ENCODE measurements at places on chromosomes 11 and 22.

DNA sequence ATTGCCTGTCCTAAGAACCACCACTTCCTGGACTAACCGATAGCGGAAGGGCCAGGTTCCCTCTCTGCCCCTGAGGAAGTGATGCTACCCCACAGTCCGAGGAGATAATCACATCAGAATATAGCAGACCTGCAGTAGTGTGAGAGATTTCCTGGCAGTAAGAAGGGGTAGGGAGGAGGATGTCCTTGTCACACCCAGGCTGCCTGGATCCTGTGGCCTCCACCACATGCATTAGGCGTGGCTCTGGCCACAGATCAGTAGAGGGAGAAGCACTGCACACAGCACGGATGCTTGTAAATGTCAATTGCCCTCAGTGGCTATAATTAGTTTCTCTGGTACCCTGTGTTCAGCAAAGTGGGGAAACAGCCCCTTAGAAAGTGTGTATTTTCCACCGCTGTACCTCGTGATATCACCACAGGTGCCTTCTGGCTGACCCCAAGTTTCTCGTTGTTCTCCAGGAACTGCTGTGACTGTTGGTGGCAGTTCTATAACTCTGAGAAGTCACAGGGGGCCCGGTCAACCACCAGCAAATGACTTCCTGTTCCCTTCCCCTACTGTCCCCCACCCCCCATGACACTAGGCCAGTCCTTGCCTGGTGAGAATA, 61.8 kb downstream of the UBASH3B start:
- DNase-seq, result no peak

- no peak for DNase-seq
Measured at GRCh38 chr11:2748061-2748813, 48.4 kb upstream of the KCNQ1OT1 start.

GRCh38 chr22:46002757-46003270, 25.9 kb upstream of the WNT7B start:
- peak; percentile 81 for DNase-seq

DNA sequence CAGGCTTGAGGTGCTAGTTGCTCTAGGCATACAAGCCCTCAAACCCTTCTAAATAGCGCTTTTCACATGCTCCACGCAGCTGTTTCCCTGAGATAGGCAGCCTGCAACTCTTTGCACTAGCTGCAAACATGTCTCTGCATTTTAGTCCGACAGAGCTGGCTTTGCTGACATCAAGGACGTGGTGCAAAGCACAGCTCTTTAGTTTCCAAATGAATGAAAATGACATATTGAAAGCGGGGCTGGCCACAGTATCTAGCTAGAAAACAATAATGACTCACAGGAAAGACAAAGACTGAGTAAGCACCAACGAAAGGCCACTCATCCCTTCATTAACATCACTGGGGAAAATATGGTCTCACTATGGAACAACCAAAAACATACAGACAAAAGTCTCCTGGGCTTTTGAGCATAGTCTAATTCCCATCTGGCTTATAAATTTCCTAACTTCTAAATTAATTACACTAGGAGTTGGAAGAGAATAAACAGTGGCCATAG, 15.3 kb upstream of the ZC3H12C start:
- peak; percentile 79 for DNase-seq

- DNase-seq, result no peak
Measured at GRCh38 chr11:87726506-87726905, 448.7 kb downstream of the RAB38 start.

GRCh38 chr11:55726715-55727324, 46.4 kb upstream of the OR5D13 start:
- DNase-seq, result no peak

GRCh38 chr22:28151151-28151816, 232.2 kb upstream of the PITPNB start:
- no peak for DNase-seq

DNA sequence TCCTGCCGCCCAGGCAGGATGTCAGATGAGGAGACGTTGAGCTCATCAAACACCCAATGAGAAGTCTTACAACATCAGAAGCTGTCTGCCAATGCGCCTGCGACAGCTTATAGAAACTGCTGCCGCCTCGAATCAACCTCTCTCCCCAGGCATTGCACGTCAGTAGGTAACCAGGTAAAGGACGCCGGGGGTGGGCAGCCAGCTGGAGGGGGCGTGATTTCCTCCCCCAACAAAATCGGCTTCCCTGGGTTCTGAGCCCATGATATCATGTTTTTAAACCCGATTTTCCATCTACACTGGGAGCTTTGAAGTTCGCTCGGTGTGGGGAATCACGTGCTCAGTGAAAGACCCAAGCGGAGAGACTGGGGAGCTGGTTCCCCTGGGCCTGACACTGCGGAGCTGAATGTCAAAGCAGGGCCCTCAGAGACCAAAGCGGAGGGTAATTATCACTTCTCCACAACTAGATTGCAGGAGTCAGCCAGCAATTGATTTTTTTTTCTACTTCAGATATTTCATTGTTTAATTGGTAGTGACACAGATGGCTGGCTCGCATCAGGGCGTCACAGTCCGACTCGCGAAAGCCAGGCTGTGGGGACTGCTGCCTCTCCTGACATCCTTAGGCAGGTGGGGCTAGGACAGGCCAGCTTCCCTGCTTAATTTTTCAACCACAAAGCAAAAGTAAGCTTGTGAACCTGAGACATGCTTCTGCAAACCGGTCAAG, 15.4 kb downstream of the FAM83F start:
- DNase-seq, result no peak

GRCh38 chr22:46185283-46185682, 35.0 kb downstream of the PPARA start:
- no peak for DNase-seq

GRCh38 chr11:11284481-11284880, 68.6 kb downstream of the CSNK2A3 start:
- DNase-seq, result no peak

- DNase-seq, result no peak
Measured at GRCh38 chr11:113681711-113682413, 24.2 kb downstream of the TMPRSS5 start.

GRCh38 chr22:31861226-31861840, 83.0 kb upstream of the YWHAH start:
- DNase-seq, result peak; percentile 62

DNA sequence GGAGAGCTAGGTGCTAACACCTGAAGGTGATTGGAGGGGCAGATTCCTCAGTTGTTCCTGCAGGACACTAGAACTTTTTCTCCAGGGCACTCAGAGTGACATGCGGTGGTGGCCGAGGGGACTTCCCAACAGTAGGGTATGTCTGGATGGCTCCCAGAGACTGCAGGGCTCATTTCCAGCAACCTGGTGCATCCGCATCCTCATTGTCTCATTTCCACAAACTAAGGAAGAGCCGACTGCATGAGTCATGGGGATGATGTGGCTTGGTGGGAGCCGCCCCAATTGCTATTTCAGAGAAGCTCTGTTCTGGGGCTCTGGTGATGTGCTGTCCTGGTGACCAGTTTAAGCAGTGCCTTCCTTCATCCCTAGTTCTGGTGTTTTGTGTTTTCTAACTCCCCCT, 2.8 kb upstream of the ROBO4 start:
- peak; percentile 93 for DNase-seq

DNA sequence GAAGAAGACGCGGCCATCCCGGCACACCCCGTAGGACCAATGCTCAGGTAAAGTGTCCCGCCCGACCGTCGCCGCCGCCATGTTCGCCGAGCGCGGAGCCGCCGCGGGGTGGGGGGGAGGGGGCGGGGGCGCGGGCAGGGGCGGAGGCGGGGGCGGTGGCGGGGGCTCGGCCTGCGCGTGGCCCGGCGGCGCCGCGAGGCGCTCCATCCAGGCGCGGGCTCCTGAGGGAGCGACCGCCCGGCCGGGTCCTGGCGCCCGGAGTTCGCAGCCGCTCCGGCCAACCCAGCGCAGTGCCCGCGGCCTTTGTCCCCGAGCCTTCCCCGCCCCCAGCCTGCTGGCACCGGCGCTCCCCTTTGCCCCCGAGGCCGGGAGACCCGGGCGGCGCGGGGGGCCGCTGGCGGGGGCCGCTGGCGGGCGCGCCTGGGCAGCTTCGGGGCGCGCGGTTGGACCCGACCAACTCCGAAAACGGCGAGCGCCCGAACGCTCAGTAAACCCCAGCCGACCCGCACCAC, at the start of gene PLEKHA7:
Gene PLEKHA7, minus strand, starts transcription at position 94 of the 512 bp plus-strand sequence. Its CDS starts 13 bp downstream, at position 81.
- peak; percentile 37 for DNase-seq

DNA sequence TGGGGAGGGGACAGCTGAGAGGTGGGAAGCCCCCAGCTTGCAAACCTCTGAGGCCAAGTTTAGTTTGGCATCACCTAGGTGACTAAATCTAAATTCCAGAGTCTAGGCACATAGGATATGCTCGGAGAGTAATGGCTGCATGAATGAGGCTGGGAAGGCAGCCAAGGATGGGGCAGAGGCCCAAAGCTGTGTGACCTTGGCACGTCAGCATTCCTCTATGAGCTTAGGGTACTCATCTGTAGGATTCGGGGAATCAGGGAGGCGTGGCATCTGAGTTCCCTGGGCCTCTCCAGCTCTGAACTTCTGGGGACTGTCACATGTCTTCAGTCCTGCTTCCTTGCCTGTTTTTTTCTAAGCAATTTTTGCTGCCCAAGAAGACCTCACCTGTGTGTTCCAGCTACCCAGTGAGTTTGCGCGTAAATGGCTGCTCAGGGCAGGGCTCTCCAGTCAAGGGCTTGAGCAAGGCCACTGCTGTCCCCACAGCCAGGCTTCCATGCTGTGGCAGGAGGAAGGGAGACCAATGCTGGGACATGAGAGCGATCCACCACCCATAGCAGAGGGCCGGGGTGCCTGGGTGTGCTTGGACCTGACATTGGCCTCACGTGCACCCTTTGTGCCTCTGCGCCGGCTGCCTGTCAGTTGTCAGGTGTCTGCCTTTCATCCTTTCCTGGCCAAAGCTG, 13.9 kb downstream of the DAGLA start:
- no peak for DNase-seq

- DNase-seq, result no peak
Measured at GRCh38 chr11:17979770-17980371, 33.0 kb downstream of the SERGEF start.

DNA sequence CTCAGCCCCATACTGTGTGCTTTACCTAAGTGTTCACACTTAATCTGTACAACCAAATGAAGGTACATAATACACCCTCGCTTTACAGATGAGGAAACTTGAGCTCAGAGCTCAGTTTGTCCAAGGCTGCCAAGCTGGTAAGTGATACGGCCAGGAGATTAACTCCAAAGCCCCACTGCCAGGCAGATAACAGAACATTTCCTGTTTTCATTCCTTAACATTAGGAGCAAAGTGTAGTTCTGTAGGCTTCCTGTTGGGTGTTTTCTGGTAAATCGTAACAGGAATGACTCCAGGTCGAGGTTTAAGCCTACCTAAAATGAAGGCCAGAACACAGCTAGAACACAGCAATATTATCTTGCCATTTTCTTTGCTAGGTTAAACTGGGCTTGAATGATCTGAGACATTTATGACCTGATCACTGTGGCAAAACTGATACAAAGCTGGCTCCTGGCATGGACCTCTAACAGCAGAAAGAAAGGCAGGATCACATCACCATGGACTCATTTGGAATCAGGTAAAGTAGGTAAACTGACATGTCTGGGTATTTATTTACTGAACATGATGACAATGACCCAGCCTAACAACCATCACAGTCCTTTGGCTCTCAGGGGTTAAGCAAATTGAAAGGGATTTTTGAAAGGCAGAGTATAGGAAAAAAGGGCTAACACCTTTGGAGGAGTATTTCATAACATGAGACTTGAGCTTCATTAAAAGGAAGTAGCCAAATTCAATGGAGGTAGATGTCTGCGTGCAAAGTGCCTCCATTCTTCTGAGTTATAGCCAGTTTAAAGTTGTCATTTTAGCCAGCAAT, 3.9 kb upstream of the NUP50 start:
- DNase-seq, result peak; percentile 30

DNA sequence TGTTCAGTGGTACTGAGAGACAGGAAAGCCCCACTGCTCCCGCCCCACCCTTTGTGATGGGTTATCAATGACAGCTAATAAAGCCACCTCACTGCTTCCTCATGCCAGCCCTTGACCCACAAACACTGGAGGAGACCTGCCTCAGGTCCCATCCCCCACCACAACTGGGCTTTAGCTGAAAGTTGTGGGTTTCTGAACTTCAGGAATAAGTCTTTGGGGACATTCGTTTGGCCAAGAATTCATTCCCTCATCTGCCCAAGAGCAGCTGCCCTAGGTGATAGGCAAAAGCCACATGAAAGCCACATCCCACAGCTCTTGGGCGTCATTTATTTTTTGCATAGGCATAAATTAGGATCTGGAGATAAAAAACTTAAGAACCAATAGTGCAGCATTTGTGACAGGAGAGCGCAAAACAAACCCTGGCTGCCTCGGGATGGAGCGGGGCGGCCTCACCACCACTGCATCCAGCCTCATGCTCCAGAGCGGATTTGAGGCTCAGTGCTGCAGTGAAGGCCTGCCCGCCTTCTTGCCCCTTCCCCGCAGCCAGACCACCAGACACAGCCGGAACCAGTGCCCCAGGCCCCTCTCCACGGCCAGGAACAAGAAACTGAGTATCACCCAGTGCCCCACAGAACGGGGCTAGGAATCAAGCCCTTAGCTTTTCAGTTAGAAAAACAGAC, 21.2 kb downstream of the SUN2 start:
- DNase-seq, result no peak

DNA sequence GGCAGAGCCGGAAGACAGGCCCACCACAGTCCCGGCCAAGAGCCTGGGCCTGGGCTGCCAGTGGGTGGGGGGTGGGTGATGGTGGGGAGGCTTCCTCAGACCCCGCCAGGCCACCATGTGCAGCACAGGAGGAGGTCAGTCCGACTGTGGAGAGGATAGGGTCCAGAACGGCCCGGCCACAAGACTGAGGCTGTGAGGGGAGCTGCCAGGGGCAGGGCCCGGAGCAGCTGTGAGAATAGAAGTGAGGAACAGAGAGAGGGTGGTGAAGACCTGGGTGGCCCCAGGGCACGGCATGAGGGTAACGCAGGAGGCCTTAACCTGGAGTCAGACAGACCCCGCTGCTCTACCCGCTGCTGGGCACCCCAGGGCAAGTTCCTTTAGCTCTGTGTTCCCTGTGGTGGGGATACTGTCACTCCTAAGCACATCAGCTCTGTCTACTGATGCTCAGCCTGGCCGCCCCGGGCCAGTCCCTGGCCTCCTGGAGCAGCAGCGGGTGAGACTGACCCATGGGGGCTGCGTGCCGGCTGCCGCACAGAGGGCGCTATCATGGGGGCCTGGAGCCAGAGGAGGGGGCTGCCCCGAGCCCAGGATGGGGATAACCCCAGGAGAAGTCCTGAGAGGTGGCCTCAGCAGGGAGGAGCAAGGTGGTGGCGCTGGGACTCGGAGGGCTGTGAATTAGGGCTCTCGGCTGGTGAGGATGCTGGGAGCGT, 1.7 kb downstream of the FERMT3 start:
- no peak for DNase-seq

GRCh38 chr11:70656252-70656651, 257.9 kb downstream of the CTTN start:
- DNase-seq, result no peak

- peak; percentile 71 for DNase-seq
Measured at GRCh38 chr22:40238425-40239344, 61.0 kb downstream of the TNRC6B start.

GRCh38 chr11:19713196-19714021, 772 bp downstream of the NAV2 start:
- no peak for DNase-seq

- no peak for DNase-seq
Measured at GRCh38 chr11:20672575-20672974, 3.2 kb downstream of the NELL1 start.
